ENCODE measurements at places on chromosomes 12 and 14.

DNA sequence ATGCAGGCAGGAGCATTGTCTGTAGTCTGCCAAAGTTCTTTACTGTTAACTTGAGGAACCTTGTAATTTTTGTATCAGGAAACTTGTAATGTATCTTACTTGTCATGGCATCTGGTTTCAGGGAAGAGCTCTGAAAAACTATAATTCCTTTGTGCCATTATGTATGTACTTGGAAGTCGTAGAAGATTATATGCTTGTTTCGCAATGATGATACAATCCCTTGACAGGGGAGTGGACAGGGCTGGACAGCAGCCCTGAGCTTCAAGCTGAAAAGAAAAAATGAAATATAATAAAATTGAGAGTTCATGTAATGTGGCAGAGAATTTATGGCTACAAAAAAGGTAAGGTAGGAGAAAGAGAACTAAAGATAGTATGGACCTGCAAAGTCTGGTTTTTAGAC is 7.4 kb upstream of the DLGAP5 start:
- DNase-seq: no peak
- no peaks in the 10 kb centered on the region for H3K4me1 ChIP-seq
- H3K4me3 ChIP-seq: no peak overlapping the region

- DNase-seq: no peak
- peaks cover 3% of the 10 kb centered on the region for H3K27me3 ChIP-seq
- H3K27ac ChIP-seq: no peak overlapping the region
- H3K4me1 ChIP-seq: no peaks in the 10 kb centered on the region
These were observed 57.2 kb upstream of the RIN3 start for GRCh38 chr14:92456215-92457015.

GRCh38 chr14:33463731-33464130 is 487.1 kb downstream of the EGLN3 start:
- H3K27me3 ChIP-seq: no peaks in the 10 kb centered on the region
- no peaks in the 10 kb centered on the region for H3K4me1 ChIP-seq
- H3K27ac ChIP-seq: no peak overlapping the region

- peaks cover 29% of the 10 kb centered on the region for H3K36me3 ChIP-seq
- no peaks in the 10 kb centered on the region for H3K27me3 ChIP-seq
- H3K27ac ChIP-seq: no peak overlapping the region
- H3K4me1 ChIP-seq: no peaks in the 10 kb centered on the region
- DNase-seq: no peak
These were observed 40.4 kb downstream of the P2RX4 start for GRCh38 chr12:121250359-121250758.

DNA sequence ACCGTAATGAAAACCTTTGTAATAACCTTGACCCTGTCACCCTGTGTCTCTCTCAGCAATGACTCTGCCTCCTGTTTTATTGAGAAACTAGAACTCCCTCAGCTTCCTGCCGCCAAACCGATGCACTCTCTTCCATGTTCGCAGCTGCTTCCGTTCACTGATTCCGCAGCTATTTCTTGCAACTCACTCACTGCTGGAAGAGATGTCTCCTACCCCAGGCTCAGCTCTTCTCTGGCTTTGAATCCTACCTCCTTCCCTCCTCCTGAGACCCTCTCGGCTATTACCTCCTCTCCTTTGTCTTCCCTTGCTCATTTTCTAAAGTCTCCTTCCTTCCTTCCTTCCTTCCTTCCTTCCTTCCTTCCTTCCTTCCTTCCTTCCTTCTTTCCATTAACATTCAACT is 71.0 kb downstream of the ESRRB start:
- no peaks in the 10 kb centered on the region for H3K36me3 ChIP-seq
- H3K27me3 ChIP-seq: no peaks in the 10 kb centered on the region
- H3K4me3 ChIP-seq: no peak overlapping the region
- no peak overlapping the region for H3K27ac ChIP-seq

DNA sequence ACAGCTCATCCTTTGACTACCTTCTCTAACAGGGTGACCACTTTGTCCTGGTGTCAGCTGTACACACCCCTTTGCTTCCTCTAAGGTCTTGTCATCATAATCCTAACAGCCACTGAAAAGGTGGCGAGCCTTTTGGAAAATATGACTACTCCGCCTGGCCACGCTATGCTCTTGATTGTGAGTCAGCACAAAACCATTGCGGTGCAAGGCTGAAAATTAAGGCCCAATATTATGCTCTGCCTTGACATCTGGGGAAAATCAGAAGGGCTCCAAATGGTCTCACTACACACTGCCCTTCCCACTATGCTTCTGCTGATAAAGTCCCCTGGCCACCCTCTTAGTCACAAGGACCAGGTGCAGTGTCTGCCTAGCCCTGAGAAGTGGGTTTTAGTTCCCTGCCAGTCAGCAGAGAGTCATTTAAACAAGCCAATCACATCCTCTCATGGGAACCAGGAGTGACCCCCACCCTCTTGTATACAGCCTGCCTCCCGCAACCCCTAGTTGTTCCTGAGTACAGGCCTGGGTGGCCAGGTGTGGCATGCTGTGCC is 34.3 kb downstream of the FGD6 start:
- no peaks in the 10 kb centered on the region for H3K36me3 ChIP-seq
- no peak for DNase-seq

DNA sequence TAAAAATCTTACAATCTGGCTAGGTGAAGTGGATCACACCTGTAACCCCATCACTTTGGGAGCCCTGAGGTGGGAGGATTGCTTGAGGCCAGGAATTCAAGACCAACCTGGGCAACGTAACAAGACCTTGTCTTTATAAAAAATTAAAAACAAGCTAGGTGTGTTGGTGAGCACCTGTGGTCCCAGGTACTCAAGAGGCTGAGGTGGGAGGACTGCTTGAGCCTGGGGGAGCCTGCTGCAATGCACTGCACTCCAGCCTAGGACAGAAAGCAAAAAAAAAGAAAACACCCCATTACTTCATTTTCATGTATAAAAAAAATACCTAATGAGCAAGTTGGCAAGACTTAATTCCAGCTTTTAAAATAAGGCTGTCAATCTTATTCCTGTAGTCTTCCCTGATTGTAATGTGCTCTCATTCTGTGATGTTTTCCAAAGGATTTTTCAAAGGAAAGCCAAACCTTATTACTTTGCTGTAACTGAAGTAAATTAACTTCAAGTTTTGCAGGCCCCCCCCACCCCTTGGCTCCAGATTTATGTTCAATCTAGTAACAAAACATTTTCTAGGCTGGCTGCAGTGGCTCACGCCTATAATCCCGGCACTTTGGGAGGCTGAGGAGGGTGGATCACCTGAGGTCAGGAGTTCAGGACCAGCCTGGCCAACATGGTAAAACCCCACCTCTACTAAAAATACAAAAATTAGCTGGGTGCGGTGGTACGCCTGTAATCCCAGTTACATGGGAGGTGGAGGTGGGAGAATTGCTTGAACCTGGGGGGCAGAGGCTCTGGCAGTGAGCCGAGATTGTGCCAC is 3.3 kb upstream of the ZCCHC8 start:
- no peak for DNase-seq
- no peak overlapping the region for H3K4me3 ChIP-seq
- no peak overlapping the region for H3K27ac ChIP-seq
- H3K4me1 ChIP-seq: peaks cover 7% of the 10 kb centered on the region

- H3K27ac ChIP-seq: no peak overlapping the region
- no peaks in the 10 kb centered on the region for H3K4me1 ChIP-seq
- no peak for DNase-seq
- H3K36me3 ChIP-seq: no peaks in the 10 kb centered on the region
- H3K4me3 ChIP-seq: no peak overlapping the region
- H3K27me3 ChIP-seq: no peaks in the 10 kb centered on the region
These were observed 398.4 kb downstream of the DAD1 start for GRCh38 chr14:22190411-22191191.

DNA sequence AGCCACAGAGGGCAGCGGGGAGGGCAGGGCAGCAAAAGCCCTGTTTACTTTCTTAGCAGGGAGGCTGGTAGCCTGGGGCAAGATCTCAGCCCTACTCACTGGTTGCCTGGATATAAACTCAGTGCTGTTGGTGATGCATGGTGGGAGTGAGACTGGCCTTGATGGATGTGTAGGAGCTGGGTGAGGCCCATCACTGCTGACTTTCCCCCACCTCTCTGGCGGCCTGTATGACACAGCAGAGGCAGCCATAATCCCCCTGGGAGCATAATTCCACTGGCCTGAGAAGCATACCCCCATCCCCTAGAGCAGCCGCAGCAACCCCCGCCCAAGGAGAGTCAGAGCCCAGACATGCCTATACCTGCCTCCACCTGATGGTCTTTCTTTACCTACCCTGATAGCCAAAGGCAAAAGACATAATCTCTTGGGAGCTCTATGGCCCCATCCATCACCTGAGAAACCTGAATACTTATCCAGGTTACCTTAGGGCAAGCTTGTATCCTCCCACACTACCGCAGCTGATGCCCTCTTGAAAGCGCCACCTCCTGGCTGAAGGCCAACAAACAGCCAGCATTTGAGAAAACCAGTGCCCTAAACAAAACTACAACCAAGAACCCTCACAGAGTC is 59.3 kb downstream of the DNAI7 start:
- no peak overlapping the region for H3K4me3 ChIP-seq
- no peaks in the 10 kb centered on the region for H3K36me3 ChIP-seq
- H3K27me3 ChIP-seq: no peaks in the 10 kb centered on the region
- H3K4me1 ChIP-seq: no peaks in the 10 kb centered on the region
- no peak for DNase-seq

DNA sequence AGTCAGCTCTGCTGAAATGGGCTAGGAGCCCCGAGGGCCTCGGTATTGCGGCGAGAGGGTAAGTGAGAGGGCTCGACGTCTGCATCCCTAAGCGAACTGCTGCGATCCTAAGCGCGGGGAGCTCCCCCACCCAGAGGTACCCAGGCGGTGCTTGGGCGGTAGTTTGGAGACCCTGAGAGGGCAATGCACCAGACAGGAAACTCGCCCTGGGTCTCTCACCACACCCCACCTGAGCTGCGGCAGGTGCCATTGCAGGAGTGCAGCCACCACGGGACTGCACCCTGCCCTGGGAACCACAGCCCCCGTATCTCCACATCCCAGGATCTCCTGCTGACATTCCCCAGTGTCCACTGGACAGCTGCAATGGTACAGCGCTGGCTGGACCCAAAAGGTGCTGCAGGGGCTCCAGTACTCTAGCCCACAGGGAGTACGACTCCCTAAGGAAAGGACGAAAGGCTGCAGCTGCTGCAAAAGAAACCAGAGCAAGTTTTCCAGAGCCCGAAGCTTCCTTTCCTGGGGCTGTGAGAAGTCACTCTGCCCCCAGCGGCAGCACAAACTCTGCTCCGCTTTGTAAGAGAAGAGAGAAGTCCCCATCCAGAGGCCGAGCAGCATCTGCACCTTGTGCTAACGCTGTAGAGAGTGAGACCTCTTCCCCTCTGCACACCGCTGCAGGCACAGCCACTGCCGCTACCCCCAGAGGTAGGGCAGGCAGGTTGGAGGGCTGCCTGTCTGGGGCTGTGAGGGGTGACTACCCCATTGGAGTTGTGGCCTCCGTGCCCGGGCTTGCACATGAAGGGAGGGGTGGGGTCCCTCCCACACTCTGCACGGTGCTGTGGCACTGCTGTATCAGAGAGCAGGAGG is 31.1 kb upstream of the MON2 start:
- H3K4me1 ChIP-seq: peaks cover 6% of the 10 kb centered on the region
- H3K27ac ChIP-seq: no peak overlapping the region
- peak overlapping the region; percentile 51 for H3K4me3 ChIP-seq
- no peaks in the 10 kb centered on the region for H3K36me3 ChIP-seq

- H3K27ac ChIP-seq: no peak overlapping the region
- H3K36me3 ChIP-seq: no peaks in the 10 kb centered on the region
- H3K27me3 ChIP-seq: no peaks in the 10 kb centered on the region
- no peaks in the 10 kb centered on the region for H3K4me1 ChIP-seq
- H3K4me3 ChIP-seq: no peak overlapping the region
These were observed 10.2 kb upstream of the YARS2 start for GRCh38 chr12:32765906-32766305.

DNA sequence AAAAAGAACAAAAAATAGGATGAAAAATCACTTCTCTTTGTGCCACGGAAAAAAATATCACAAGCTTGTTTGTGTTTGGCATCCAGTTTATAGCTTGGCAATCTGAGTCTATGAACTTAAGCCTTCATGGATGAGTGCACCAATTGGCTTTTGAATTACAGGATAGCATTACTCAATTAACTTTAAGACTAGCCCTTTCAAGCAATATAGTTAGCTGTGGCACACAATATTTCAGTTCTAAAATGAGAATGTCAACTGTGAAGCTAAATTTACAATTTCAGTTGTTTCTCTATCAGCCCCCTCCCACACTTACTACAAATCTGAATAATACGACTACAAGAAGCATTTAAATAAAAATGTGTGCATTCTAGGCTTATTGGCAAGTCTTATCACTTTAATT is 8.3 kb downstream of the RERG start:
- H3K36me3 ChIP-seq: no peaks in the 10 kb centered on the region
- no peak overlapping the region for H3K27ac ChIP-seq
- H3K27me3 ChIP-seq: no peaks in the 10 kb centered on the region
- H3K4me3 ChIP-seq: no peak overlapping the region
- no peaks in the 10 kb centered on the region for H3K4me1 ChIP-seq

- no peak for DNase-seq
- H3K27ac ChIP-seq: no peak overlapping the region
- H3K4me1 ChIP-seq: no peaks in the 10 kb centered on the region
- H3K36me3 ChIP-seq: no peaks in the 10 kb centered on the region
- H3K4me3 ChIP-seq: no peak overlapping the region
These were observed 102.9 kb downstream of the TAOK3 start for GRCh38 chr12:118269806-118270205.

- H3K27me3 ChIP-seq: no peaks in the 10 kb centered on the region
- no peak overlapping the region for H3K27ac ChIP-seq
- DNase-seq: no peak
- no peaks in the 10 kb centered on the region for H3K4me1 ChIP-seq
- H3K4me3 ChIP-seq: no peak overlapping the region
These were observed 210.7 kb downstream of the PPM1H start for GRCh38 chr12:62724285-62724684.

GRCh38 chr12:57133013-57133569 is 4.8 kb downstream of the LRP1 start:
- H3K4me1 ChIP-seq: peaks cover 8% of the 10 kb centered on the region
- no peaks in the 10 kb centered on the region for H3K27me3 ChIP-seq
- no peak overlapping the region for H3K27ac ChIP-seq
- DNase-seq: no peak

DNA sequence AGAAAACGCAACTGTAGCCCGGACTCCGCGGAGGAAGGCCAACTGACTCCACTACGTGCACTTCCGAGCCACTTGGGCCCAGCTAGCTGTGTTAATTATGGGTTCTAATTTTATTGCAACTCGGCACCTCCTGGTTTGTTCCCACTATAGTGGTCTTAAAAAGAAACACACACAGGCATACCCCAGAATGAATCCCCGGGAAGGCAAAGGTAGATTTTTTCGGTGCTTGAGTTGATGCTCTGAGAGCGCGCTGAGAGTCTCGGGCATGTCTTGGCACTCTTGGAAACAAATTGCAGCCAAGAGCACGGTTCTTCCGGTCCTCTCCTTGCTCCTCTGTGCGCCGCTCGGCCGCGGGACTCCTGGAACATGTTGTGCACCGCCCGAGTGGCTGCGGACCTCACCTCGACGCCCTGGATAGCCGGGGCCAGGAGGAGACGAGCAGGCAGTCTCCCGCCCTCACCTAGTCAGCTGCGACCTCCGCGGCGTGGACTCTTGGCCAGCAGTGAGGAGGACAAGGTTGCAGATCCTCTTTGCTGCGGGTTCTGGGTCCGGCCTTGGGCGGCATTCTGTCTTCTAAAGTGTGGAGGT is 6.8 kb upstream of the PAX9 start:
- H3K36me3 ChIP-seq: no peaks in the 10 kb centered on the region
- H3K4me3 ChIP-seq: no peak overlapping the region
- H3K4me1 ChIP-seq: no peaks in the 10 kb centered on the region

GRCh38 chr14:60647081-60647836 is 2.0 kb downstream of the SIX1 start:
- H3K4me1 ChIP-seq: peaks cover 27% of the 10 kb centered on the region
- H3K36me3 ChIP-seq: no peaks in the 10 kb centered on the region
- peaks cover 64% of the 10 kb centered on the region for H3K27me3 ChIP-seq
- DNase-seq: no peak
- H3K4me3 ChIP-seq: no peak overlapping the region

Data from effector memory CD4-positive, alpha-beta T cell (primary cell).